Right renal pelvis (tissue), 4 donors: ENCODE measurements at places on chromosomes 1 and 21.

GRCh38 chr21:32331444-32332305, 33.0 kb downstream of the MRAP start:
- DNase-seq: no peak

GRCh38 chr1:26833432-26834405, 7.2 kb downstream of the ZDHHC18 start:
- DNase-seq: no peak

DNA sequence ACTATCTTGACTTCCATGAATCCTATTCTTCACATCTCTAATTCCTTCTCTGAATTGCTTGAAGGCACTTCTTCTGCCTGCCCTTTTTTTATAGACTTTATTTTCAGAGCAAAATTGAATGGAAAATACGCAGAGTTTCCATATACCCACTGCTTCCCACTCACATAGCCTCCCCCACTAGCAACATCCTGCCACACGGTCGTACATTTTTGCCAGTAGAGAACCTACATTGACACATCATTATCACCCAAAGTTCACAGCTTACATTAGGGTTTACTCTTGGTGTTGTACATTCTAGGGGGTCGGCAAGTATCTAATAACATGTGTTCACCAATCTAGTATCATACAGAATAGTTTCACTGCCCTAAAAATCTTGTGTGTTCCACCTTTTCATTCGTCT, 12.3 kb downstream of the EEIG2 start:
- DNase-seq: no peak

DNA sequence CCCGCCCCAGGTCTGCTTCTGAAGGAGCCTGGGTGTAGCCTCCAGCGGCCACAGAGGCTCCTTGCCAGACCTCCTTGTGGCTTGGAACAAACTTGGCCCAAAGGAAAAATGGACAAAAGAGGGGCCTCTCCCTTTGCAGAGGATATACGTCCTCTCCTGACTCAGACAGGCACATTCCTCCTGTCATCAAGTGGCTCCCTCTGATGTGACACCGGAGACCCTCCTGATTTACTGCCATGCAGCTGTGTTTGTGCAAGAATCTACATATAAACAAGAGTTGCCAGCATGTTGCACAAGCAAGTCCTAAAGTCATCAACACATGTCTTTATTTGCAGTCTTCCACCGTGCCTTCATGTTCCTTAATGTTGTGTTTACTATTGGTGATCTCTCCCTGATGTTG, 54.1 kb upstream of the F3 start:
- DNase-seq: no peak

- peak; percentile 74 for DNase-seq
Measured at GRCh38 chr21:46634966-46635323, 529 bp upstream of the PRMT2 start.

- DNase-seq: no peak
Measured at GRCh38 chr1:7094509-7094908, 309.3 kb downstream of the CAMTA1 start.

- no peak for DNase-seq
Measured at GRCh38 chr1:5494518-5494917, 497.7 kb downstream of the NPHP4 start.

- DNase-seq: no peak
Measured at GRCh38 chr1:2614145-2614544, 18.7 kb downstream of the MMEL1 start.

- no peak for DNase-seq
Measured at GRCh38 chr1:30001732-30002039, 721.7 kb downstream of the MATN1 start.

DNA sequence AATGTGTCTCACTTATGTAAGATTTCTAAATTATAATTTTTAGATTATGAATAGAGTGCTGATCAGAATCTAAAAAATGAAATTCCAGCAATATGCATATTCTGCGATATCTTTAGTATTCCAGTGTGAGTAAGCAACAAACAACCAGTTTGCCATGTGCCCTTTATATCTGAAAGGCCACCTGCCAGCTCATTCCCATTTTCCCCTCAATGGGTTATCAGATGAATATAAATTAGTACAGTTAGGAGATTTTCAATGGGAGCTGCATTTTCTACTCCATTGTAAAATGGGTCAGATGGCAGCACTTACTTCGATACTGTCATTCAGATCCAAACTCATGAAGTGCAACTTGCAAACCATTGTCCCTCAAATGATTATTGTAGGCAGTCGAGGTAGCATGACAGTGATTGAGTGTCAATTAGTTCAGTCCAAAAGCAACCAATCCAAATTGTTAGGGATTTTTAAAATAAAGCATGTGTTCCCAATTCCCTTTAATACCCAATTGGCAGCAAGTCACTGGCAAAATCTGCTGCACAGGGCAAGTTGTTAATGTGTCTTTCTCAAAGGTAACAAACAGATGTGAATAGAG, 680.3 kb downstream of the LRRIQ3 start:
- DNase-seq: no peak
